ENCODE measurements at places on chromosomes 7 and 10.

DNA sequence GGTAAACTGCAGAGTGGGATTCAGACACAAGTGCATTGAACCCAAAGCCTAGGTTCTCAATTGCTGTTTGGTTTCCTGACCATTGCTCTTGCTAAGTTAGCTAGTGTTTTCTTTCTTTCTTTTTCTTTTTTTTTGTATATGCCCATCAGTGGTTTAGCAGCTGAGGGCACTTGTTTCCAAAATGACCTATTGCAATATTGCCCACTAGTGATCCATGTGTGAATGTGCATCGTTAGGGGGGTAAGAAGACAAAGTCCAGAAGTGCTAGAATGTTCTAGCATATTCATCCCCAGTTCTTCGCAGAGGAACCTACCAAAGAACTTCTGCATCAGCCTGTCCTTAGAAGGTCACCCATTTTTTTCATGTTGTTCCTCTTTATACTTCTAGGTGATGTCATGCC lies 252.8 kb upstream of the GPR26 start:
- no peak for DNase-seq

DNA sequence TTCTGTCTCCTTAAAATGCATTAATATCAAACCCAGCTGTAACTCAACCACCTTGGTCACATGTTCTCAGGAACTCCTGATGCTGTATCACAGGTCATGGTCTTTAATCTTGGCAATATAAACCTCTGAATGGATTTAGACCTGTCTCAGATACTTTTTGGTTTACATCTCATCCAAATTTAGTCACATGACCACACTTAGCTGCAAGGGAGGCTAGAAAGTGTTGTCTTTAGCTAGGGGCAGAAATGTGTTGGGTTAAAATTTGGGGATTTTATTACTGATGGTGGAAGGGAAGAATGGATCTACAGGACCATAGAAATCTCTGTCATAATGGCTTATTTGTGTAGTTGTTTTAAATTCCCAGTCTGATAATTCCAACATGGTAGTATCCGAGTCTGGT lies 29.6 kb upstream of the IL15RA start:
- no peak for DNase-seq

DNA sequence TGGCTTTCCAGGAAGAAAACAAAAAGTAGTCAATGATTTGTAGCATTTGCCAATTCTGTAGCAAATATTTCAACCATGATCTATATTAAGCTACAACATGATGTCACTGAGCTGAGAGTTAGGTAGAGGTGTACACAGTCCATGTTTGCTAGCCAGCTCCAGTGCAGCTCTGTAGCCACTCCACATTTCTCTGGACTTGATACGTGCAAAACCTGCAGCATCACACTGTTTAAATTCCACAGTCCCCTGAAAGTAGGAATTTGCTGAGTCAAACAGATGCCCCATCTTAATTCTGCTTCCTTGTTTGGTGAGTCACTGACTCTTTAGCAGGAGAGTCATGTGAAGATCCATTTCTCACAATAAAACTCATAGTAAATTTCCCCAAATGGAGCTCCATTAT lies 89.8 kb upstream of the LRRTM3 start:
- DNase-seq: no peak

- no peak for DNase-seq
Measured at GRCh38 chr10:68053553-68053952, 21.5 kb downstream of the HERC4 start.

DNA sequence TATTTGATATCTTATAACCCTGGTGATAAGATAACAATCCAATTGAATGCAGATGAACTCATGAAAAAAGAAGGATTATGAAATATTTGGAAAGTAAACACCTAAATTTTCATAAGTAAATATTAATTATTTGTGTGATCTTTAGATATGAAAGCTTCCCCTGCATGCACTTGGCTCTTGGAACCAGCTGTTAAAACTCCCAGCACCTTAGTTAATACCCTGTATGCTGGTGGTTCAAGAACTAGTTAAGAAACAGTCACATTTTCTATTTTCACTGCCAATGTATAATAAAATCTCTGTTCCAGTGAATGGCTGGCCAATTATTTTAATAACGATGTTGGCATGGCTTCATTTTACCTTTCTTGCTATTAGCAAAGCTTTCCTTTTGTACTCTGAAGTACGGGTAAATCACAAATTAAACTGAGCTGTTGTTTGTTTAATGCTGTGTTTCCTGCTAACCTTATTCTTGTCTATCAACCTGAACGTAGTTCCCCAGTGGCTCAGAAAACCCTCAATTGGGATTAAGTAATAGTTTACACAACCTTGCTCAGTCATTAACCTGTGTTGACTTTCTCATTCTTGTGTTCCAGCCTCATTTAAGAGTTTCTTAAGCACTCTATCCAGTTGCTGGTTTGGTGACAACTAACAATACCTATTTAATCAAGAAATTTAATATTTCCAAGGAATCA lies 38.9 kb downstream of the MET start:
- no peak for DNase-seq

DNA sequence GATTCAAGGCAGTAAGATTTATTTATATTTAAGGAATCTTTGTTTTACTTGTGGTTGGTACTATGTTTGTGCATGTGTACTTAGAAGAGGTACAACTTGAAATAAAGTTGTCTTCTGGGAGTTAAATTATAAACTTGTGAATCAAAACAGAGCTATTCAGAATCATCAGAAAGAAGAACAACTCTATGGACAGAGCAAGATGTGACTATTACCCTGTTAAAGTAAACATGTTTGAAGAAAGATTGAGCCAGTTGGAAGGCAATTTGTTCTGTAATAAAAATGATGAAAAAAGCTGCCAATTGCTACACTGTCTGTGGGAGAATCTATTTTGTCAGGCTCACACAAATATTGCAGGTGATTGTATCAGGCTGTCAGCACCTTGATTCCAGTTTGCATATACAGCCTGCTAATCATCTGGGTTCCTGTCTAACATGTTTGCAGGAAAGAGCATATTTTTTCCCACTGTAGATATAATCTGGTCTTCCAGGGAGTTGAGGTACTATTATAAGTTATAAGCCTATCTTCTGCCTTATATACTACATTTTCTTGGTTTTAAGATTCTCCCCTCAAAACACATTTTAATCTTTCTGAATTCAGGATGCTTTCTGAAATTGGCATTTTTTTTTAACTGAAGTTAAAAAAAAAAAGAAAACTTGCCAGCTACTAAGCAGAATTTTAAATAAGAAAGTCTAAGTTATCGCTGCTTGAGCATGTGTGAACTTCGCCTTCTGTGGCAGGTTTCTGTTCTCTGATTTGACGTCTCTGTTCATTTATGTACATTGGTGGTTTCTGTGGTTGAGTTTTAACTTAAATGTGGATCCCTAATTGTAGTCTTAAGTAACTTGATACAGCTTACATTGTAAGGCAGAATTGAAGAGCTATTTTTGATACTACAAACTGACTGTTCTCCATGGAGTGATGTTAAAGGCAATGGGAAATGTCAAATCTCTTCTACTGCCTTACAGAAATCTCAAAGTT lies 46.0 kb downstream of the ZNRF2 start:
- DNase-seq: no peak

DNA sequence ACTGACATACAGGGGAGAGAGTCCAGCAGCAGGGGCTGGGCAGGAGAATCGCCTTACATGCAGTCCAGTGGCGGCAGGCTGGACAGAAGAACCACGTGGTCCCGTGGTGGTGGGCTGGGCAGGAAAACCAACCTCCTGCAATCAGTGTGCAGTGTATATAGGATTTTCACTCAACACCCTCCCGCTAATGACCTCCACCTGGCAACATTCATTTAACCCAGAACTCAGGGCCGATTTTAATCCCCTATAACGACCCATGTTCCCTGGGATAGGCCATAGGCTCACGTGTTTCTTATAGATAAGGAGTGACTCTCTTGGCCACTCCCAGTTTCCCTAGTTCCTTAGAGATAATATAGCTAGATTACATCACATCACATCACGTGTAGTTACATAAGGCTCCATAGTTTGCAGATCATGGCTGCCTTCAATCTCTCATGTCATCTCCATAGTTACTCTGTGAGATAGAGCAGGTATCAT lies 19.4 kb downstream of the MTURN start:
- no peak for DNase-seq

Measured in pulmonary artery endothelial cell (primary cell).